Stimulated activated CD4-positive, alpha-beta T cell treated with anti-CD3 and anti-CD28 coated beads, Interleukin-1b, Interleukin-23, amount 100 ng/mL, for 1 hour (primary cell): ENCODE measurements at places on chromosomes 5 and 9.

DNA sequence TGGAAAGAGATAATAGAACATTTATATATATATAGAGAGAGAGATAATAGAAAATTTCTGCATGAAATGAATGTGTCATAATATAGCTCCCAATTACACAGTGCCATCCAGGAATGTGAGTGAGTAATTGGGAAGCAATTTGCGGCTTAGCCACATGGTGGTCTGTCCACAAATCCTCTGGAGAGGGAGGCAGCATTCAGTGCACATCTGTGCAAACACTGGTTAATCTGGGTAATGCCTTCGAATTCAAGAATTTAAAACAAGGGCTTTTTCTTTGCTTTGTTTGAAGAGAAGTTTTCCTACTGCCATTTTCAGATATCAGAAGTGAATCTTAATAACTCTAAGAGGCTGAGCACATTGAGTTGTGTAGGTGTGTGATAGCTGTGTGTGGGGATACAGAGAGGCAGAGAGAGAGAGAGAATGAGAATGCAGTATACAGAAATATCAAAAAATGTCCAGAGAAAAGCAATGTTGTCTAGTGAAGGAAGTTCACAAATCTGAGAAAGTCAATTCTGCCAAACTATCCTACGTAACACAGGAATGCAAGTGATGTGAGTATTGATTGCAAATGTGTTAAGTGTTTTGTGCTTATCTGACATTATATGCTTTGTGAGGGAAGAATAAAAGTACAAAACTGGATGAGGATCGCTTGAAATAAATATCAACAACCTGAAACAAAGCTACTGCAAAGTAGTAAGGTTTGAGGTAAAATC lies 134.6 kb downstream of the EDIL3 start:
- no peak for DNase-seq

DNA sequence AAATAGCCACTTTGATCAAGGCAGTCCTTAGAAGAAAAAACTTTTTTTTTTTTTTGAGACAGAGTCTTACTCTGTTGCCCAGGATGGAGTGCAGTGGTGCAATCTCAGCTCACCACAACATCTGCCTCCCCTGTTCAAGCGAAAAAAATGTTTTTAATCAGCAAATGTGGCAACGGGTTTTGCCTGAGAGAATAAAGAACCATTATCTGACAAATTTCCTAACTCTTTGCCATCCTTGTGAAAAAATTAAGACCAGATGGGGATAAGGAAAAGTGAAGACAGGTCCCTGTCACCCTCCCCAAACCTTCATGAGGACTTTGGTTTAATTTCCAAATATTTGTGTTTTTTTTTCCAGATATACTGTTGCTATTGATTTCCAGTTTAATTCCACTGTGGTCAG lies 107.3 kb upstream of the SPOCK1 start:
- DNase-seq = no peak

- no peak for DNase-seq
Measured at GRCh38 chr9:21028466-21028865, 3.0 kb downstream of the HACD4 start.

DNA sequence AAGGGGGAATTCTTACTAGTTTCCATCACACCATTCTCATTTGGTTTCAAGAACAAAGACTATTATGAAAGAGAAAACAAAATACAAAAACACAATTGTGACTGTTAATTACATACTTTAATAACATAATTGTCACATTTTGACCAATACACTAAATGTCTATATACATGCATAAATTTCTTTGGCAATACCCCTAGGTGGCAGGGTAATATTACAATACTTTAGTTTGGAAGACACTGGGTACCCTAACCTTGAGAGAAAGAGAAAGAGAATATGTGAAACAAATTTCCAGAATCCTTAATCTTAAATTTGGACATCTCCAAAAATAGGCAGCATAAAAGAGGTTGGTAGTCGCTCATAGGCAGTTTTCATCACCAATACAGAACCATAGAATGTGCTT lies 619.6 kb upstream of the ADAMTS16 start:
- DNase-seq = no peak

DNA sequence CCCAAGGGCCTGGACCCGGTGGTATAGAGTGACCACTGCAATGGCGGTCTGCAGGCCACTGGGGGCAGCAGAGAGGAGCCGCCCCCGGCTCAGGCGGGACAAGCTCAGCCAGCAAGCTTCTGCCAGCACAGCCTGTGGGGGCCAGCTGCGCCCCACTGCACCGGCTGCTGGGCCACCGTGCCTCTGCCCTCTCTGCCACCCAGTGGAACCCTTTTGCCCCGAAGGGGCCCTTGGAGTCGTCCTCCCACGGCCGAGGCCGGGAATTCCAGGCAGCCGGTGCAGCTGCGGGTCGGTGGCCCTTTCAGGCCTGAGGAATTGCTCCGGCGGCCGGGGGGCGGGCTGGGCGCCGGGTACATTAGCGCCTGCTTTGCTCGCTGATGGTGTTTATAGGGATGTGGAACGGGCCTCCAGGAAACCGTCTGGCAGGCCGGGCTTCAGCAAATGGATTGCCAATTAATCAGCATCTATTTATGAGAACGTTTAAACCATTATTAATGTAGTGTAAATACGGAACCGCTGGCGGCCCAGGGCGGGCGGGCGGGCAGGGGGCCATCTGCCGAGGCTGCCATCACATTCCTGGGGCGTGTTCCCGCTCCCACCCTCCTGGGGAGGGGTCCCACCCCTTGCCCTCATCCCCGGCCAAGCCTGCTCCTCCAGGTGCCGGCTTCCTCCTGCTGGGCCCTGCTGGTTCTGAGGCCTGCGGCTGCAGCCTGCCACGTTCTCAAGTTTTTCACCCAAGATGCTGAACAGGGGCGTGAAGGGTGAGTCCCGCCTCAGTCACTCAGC lies 127.4 kb downstream of the BARX1 start:
- DNase-seq = no peak

DNA sequence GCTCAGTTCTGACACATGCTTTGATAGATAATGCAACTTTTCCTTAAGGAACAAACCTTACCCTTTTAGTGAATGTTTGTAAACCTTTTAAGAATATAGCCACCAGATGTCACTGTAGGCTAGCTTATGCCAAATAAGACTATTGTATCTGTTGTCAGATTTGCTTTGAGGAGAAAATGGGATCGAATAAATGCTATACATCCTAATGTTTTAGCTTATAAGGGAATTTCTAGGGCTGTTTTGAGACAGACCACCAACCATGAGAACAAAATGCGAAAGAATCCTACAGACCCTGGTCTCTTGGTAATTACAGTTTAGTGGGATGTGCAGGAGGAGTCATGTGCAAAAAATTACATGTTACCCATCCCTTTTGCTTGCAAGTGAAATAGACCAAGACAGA lies 127.6 kb upstream of the NMUR2 start:
- DNase-seq = no peak

DNA sequence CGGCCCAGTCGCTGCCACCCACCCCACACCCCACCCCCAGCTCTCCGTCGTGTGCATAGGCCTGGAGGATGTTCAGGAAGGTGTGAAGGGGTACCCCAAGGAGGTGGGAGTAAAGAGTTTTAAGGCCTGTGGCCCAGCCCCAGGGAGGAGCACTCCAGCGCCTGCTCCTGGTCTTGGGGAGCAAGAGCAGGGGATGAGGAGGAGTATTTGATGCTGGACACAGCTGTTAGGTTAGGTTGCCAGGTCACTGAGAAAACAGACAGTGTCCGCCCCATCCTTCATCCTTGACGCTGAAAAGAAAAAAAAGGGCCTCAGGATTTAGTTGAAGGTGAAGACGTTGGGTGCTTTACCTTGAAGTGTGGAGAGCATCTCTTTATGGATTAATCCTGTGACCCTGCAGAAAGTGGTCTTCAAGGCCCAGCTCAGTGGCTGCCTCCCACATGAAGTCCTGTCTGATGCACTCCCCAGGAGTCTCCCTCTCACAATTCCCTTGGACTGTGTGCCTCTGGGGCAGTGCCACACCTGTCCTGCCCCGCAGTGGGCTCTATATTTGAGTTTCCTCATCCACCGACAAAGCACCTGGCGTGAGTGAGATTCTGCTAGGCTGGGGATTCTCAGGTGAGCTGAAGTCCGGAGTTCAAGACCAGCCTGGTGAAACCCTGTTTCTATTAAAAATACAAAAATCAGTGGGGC lies 101.8 kb downstream of the SPRY4 start:
- no peak for DNase-seq

DNA sequence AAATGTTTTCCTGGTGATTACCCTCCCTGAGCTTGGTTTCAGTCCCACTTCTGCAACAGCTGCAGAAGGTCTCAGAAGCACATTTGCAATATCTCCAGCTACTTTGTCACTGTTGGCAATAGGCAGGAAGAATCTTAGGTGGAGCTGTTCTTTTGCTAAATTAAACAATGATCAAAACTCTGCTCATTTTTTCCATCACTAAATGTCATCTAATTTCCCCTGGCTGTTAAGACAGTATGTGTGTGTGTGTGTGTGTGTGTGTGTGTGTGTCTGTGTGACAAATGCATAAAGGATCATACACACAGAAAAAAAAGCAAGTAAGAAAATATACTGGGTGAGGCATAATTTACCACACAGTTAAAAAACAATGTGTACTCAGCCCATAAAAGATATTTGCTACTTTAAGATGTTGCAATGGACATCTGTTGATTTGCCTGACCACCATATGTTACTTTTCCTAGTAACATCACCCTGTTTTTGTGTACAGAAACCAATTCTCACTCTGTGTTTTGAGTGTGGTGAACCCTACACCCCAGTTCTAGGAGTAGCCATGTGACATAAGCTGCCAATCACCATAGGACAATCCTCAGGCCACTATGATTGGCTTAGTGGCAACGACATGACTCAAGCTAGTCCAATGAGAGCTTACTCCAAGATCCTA lies 572.6 kb upstream of the CLINT1 start:
- DNase-seq = no peak

DNA sequence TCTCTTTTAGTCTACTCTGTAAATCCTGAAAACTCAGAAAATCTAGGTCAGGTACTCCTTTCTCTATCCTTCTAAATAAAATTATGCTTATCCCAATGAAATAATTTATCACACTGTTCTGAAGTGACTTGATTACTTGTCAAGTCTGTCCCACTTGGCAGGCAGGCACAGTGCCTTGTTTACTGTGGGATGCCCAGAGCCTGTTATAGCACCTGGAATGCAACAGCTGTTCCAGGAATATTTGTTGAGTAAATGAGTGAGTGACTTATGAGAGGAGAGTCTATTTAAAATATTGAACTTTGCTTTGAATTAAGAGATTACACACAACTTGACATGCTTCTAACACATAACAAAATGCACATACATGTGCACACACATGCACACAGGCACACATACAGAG lies 130.0 kb downstream of the MPDZ start:
- no peak for DNase-seq
